ENCODE measurements at places on chromosomes 3 and 15. TPM values are rescaled to one million over a fixed set of nuclear protein-coding genes. Genes with fewer than 3 reads are reported as not detected.

The CLSTN2 gene
- total RNA-seq = 4.5 TPM

The HCN4 gene
- total RNA-seq = 0.18 TPM

The TPM1 gene
- total RNA-seq = 137 TPM

The THRB gene
- 14.6 TPM for total RNA-seq

The PIAS1 gene
- 73.1 TPM for total RNA-seq

DNA sequence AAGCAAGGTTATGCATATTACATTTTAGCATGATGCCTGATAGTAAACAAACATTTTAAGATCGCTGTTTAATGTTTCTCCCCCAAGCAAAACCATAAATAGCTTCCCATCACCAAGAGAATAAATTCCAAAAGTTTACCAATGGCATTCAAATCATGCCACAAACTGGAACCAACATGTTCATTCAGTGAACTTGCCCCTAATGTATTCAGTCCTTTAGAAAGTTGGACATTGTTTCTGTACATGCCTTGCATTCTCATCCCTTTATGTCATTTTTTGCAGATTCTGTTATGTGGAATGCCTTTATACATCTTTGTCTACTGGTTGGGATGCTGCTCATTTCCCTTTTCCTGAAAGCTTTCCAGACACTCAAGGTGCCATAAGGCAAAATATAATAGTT is 105.5 kb downstream of the PYDC2 start:
- no peaks in the 10 kb centered on the region for H3K27me3 ChIP-seq
- H3K36me3 ChIP-seq = no peaks in the 10 kb centered on the region
- no peak overlapping the region for H3K4me3 ChIP-seq
- H3K4me1 ChIP-seq = no peaks in the 10 kb centered on the region
- H3K27ac ChIP-seq = no peak overlapping the region

- no peak for DNase-seq
- no peaks in the 10 kb centered on the region for H3K36me3 ChIP-seq
- H3K4me1 ChIP-seq = no peaks in the 10 kb centered on the region
- H3K27me3 ChIP-seq = no peaks in the 10 kb centered on the region
- H3K27ac ChIP-seq = no peak overlapping the region
These were observed 187.7 kb upstream of the CMC1 start for GRCh38 chr3:28053759-28054158.

GRCh38 chr15:31487811-31488436 is 161.3 kb downstream of the KLF13 start:
- peaks cover 25% of the 10 kb centered on the region for H3K4me1 ChIP-seq
- H3K27me3 ChIP-seq = peaks cover 12% of the 10 kb centered on the region
- H3K36me3 ChIP-seq = no peaks in the 10 kb centered on the region
- no peak for DNase-seq

DNA sequence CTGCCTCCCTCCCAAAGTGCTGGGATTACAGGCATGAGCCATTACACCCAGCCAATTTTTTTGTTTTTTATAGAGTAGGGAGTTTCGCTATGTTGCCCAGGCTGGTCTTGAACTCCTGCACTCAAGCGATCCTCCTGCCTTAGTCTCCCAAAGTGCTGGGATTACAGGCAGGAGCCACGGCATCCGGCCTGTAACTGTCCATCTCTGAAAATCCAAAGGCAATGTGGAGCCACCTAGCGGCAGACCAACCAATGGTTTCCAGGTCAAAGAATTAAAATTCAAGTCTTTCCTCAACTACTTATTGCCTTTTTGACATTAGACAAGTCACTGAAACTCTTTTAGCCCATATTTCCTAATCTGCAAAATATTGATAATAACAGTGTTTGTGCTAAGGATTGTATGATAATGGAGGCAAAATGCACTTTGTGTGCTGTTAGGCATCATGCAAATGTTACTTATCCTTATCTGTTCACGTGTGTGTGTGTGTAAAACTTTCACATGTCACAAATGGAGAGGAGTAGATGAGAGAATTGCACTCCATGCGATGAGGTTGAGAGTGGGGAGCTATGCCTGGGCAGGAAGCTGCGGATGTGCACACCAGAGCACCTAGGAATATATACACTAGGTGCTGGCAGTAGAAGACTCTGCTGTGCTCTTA is 48.7 kb downstream of the COL8A1 start:
- no peaks in the 10 kb centered on the region for H3K36me3 ChIP-seq
- no peak overlapping the region for H3K4me3 ChIP-seq
- no peaks in the 10 kb centered on the region for H3K4me1 ChIP-seq

GRCh38 chr15:85504749-85505676 is 124.6 kb downstream of the AKAP13 start:
- peaks cover 16% of the 10 kb centered on the region for H3K4me1 ChIP-seq
- H3K27ac ChIP-seq = peak overlapping the region; percentile 37
- no peaks in the 10 kb centered on the region for H3K27me3 ChIP-seq
- H3K36me3 ChIP-seq = no peaks in the 10 kb centered on the region
- H3K4me3 ChIP-seq = no peak overlapping the region

DNA sequence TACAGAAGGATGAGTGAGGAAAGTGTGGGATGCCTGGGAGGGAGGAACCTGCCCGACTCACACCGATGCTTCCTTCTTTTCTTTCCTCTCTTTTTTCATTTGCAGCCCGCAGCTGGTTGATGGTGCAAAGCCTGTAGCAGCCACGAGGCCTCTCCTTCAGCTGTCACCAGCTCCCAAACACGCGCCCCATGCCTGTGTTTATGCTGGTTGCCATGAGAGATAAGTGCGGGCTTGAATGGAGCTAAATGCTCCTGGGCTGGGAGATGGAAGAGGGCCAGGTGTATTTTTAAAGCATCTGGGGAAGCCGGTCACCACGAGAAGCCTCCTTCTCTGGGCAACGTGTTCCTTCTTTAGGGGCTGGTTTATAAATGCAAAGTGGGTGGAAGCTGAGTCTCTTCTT is 9.3 kb downstream of the COLQ start:
- no peaks in the 10 kb centered on the region for H3K36me3 ChIP-seq
- peak; percentile 80 for DNase-seq
- H3K27me3 ChIP-seq = no peaks in the 10 kb centered on the region
- H3K4me3 ChIP-seq = no peak overlapping the region
- H3K4me1 ChIP-seq = peaks cover 13% of the 10 kb centered on the region

DNA sequence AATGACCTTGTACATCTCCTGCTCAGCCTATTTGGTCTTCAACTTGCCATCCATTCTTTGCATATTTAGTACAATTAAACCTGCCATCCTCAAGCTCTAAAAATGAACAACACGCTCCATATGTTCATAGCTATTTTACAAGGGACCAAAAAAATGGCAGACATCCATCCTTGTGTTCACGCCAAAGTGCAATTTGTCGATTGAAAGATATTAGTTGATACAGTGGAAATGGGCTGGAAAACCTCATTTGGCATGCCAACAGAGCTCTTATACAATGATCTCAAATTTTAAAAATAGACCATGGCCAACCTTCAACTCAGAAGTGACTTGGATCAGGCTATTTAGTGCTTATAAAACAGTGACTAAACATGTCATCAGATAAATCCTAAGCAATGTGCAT is 413.6 kb upstream of the ARL6 start:
- no peaks in the 10 kb centered on the region for H3K27me3 ChIP-seq
- H3K27ac ChIP-seq = no peak overlapping the region
- H3K36me3 ChIP-seq = no peaks in the 10 kb centered on the region

DNA sequence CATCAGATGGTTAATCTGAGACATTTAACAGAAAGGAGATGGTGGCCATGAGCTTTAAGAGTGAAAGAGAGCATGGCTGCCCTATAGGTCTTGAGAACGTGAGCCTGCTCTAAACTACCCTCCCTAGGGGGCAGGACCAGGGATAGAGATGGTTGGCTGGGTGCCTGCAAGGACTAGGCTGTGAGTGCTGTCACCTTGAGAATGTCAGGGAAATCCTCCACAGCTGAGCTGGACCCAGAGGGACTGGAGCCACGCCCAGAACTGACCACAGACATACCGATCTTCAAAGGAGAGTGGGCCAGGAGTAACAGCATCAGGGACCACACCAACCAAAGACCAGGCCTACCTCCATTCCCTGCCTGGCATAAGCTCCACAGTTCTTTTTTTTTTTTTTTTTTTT is 53.6 kb upstream of the UBE2E1 start:
- H3K27me3 ChIP-seq = no peaks in the 10 kb centered on the region
- H3K4me3 ChIP-seq = no peak overlapping the region

DNA sequence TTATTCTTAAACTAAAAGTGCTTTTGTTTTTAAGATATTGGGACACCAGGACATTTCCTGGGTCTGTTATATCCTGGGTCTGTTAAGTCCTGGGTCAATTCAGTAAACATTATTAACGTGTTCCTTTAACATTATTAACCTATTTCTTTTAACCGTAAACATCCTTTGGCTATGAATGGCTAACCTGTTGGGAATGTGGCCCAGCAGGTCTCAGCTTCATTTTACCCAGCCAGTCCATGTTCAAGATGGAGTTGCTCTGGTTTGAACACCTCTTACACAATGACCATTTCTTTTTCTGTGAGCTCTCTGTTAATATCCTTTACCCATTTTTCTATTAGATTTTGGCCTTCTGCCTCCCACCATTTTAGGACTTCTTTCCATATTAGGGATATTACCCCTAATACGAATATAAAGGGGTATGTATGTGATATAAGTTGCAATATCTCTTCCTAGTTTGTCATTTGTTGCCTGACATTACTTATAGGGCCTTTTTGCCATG is 88.9 kb upstream of the NEDD4 start:
- H3K36me3 ChIP-seq = no peaks in the 10 kb centered on the region
- H3K27me3 ChIP-seq = no peaks in the 10 kb centered on the region
- no peaks in the 10 kb centered on the region for H3K4me1 ChIP-seq

DNA sequence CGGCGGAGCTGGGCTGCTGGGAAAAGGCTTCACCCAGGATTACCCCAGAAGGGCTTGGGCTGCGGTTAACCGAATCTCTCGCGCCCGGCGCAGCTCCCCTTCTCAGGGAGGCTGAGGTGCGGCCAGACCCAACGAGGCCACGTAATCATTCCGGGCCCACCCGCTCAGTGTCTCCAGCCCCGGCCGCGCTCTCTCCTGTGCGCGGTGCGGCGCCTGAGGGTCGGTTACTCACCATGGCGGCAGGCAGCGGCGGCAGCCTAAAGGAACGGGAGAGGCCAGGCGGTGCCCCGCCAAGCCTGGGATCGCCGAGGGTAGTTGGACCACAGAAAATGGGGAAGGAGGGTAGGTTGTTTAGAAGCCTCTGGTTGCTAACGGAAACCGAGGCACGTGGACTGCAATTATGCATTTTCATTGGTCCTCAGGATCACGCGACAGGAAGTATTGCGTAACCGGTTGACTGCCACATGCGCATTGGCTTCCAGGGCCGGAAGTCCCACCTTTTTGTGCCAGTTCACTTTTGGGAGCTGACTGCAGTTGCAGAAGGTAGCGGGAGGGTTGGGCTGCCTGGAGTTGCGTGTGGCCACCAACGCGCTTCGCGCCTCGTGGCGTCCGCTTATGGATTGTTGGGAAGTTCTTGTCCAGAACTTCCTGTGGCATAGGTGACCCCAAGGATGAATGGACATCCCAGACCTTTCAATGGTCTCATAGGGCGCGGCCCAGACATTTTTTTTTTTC is at the start of gene LZTFL1:
Gene LZTFL1, minus strand, starts transcription at position 363 of the 735 bp plus-strand sequence. Its CDS starts 128 bp downstream, at position 235.
- H3K4me1 ChIP-seq = peaks cover 11% of the 10 kb centered on the region
- H3K27ac ChIP-seq = peak within 1 kb of the TSS; percentile 85
- peaks cover 3% of the 10 kb centered on the region for H3K36me3 ChIP-seq

DNA sequence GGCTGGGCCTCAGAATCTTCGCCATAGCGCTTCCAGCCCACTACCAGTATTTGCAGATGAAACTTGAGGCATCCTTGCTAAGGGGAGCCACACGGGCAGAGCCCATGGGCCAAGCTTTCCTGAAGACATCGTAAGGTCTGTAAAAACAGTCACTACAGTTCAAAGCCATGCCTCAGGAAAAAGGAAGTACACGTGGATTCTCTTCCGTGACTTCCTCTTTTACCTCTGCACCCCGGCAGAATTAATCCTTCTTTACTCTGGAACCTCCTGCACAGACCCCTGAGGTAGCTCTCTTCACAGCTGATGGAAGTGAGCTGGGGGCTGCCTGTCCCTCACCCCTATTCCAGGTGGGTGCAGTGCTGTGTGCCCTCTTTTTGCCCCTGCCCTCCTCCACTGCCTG is 129.2 kb downstream of the CHDH start:
- H3K4me3 ChIP-seq = no peak overlapping the region
- no peak for DNase-seq
- no peaks in the 10 kb centered on the region for H3K27me3 ChIP-seq
- H3K36me3 ChIP-seq = no peaks in the 10 kb centered on the region
- peaks cover 13% of the 10 kb centered on the region for H3K4me1 ChIP-seq

DNA sequence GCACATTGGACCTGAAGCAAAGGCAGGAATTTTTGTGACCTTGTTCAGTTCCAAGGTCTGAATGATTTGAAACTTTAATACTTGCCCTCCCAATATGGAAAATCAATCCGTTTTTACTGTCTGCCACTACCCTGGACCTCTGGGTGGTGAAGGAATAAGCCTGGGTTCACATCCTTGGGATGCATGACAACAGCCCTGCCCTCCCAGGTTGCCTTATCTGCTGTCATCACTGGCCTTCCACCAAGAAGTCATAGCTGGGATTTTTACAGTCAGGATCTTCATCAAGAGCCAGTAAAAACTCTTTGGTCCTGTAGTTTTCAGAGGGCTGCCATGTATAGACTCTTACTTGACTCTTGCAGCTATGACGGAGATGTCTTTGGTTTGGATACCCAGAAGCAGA is 128.6 kb downstream of the MYLK start:
- H3K4me1 ChIP-seq = peaks cover 48% of the 10 kb centered on the region
- DNase-seq = no peak
- no peaks in the 10 kb centered on the region for H3K36me3 ChIP-seq
- H3K27me3 ChIP-seq = no peaks in the 10 kb centered on the region

DNA sequence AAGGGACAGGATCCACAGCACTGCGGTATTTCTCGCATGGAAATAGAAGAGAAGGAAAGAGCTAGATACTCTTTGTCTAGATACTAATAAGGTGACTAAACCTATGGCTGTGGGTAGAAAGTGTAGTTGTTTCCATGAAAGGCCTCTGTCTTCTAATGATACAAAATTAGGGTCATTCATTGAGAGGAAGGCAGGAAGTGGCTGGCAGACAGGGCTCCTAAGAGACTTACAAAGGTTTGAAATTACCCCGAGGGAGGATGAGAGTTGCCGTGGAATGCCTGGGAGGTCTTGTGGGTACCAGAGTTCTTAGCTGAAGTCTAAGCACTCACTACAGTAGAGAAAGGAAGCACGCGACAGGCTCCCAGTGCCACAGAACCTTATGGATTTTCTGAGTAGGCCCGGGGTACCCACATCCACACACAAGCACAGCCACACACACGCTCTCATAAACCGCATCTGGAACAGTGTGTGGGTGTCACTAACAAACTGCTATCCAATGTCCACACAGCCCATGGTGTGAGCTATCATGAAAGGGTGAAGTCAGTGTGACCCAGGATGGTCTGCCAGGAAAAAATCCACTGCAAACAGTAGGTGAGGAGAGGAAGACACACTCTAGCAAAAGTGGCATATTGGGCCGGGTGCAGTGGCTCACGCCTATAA is 221.4 kb downstream of the FAM43A start:
- H3K27me3 ChIP-seq = no peaks in the 10 kb centered on the region
- DNase-seq = no peak
- no peaks in the 10 kb centered on the region for H3K36me3 ChIP-seq
- no peak overlapping the region for H3K4me3 ChIP-seq

GRCh38 chr3:145259166-145259880 is 901.7 kb downstream of the PLOD2 start:
- H3K27ac ChIP-seq = no peak overlapping the region
- no peaks in the 10 kb centered on the region for H3K36me3 ChIP-seq
- no peak overlapping the region for H3K4me3 ChIP-seq
